Esophagus muscularis mucosa (tissue), 4 donors: ENCODE measurements at places on chromosomes 3 and 15. TPM values are rescaled to one million over a fixed set of nuclear protein-coding genes. Genes with fewer than 3 reads are reported as not detected.

GOLGA6L7 gene
- total RNA-seq = not detected

BTLA gene
- not detected for total RNA-seq

PARP15 gene
- total RNA-seq = 2.3 TPM

MME gene
- 5.5 TPM for total RNA-seq

RHOV gene
- not detected for total RNA-seq

ACTRT3 gene
- 4.5 TPM for total RNA-seq

AGBL1 gene
- not detected for total RNA-seq

CAMK2N2 gene
- total RNA-seq = not detected
